CD8-positive, alpha-beta memory T cell (primary cell): ENCODE measurements at places on chromosomes 4 and X. TPM values are rescaled to one million over a fixed set of nuclear protein-coding genes. Genes with fewer than 3 reads are reported as not detected.

DNA sequence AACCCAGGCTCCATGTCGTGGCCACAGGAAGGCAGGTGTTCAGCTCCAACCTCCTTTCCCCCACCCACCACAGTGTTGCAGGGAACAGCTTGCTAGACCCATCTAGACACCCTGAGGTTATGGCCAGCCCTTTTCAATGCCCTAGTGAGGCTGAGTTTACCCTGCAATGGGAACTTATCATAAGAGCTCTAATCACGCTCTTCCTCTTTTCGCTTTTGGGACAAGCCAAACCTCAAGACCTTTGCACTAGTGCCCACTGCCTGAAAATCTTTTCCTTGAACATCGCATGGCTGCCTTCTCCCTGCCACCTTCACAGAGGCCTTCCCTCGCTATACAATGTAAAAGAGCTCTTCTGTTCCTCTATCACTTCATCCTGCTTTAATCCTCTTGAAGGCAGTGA is 2.4 kb upstream of the FGFBP2 start:
- DNase-seq = no peak

- no peak for DNase-seq
Observed at GRCh38 chr4:40300371-40301162, 34.6 kb upstream of the CHRNA9 start.

GRCh38 chr4:140242357-140243277 is 88.6 kb upstream of the MAML3 start:
- no peak for DNase-seq

DNA sequence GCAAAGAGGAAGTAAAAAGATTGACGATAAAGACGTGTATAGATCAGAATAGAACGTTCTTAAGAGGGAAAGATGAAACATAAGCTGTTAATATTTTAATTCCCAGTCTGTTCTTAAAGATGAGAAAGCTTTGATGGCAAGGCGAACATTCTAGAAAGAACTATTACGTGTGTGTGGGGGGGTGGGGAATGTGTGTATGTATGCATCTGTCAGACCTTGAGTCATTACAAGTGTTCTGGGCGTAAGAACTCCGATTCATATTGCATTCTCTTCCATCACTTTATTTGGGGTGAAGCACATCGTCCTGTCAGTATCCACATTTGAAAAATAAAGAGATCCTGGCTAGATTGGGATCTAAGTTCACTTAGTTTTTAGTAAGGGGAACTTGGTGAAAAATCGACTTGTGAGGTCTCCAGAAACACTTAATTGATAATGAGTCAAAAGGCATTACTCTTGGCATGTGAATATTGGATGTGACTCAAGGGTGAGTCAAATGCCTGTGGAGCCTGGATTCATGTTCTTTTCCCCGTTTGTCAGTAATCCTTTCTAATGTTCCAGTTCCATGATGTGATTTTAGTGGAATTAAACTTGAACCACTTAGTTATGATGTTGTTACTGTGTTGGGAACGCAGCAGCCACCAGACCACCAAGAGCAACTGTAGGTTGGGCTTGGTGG is 3.1 kb downstream of the SMS start:
- no peak for DNase-seq

- no peak for DNase-seq
Observed at GRCh38 chrX:119638725-119639471, 32.7 kb upstream of the NKRF start.

DNA sequence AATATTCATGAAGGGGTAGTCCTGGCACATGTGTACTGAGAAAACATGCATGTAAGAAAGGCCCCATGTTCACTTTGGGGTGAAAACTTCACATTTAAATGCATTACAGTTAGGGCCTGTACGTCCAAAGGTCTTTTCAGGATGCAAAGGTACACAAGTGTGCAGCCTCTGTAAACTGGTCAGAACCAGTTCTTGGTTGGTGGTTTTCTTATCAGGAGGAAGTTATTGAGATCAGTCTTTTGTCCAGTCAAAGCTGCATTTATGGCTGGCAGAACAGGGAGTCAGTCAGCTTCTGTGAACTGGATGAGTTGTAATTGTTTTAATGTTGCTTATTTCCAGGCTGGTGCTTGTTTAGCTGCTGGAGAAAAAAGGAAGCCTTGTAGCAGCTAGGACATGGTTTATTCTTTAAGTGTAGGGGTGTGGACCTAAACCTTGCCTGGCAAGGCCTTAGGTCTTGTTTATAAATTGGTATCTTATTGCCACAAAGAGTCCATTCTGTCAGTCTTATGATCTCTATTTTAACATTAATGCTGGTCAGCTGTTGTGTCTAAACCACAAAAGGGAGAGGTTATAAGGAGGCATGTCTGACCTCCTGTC is 1906.6 kb upstream of the TENM3 start:
- no peak for DNase-seq

- DNase-seq = no peak
Observed at GRCh38 chr4:127669691-127670090, 36.9 kb downstream of the INTU start.

The KDM5C gene
- 85.3 TPM for total RNA-seq

The SLC49A3 gene
- total RNA-seq = 0.80 TPM

The HTRA3 gene
- not detected for total RNA-seq

DNA sequence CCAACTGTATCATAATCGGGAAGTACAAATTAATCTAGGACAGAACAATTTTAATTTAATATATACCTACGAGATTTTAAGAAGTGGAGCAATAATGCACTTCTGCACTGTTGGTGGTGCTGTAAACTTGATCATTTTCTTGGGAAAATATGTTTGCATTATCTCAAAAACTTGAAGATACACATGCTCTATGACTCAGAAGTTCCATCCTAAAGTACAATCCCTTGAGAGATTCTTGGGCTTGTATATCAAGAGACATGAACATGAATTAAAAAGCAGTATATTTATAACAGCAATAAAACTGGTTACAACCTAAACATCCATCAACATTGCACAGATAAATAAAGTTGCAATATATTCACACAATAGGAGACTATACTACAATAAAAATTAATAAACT is 168.8 kb downstream of the CLCN4 start:
- DNase-seq = no peak

DNA sequence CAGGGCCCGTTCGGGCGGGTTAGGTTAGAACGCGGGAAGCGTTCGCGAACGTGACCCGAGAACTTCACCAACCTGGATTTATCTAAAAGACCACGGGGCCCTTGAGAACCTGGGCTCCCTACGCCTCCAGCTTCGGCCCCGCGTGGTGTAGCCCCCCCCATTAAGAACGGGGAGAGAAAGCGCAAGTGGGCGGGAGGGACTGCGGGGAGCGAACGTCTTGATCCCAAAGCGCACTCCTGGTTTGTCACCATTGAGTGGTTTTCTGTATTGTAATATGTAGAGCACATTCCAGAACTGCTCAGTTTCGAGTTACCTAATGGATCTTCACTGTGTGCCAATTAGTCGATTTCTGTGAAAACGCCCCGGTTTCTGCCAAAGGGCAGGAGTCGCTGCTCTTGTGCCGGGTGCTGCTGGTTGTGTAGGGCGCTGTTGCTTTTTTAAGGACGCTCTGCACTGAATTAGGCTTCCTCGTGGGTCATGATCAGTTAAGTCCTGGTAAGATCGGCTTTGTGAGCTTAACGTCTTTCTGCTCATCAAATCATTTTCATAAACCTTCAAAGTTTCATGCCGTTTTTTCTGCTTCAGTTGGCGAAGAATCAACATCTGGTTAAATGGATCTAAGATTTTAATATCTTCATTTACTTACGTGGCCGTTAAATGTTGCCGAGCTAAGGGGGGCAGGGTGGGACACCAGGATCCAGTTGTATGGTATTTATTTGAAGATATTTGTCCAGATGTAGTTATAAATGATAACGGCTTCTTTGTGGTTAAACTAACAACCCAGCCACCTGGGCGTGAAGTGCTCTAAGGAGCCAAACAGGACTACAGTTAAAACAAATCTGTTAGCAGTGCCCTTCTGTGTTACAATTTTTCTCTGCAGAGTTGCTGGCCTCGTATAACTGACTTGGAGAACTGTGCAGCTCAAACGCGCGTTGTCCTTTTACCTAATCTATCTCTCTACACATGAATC is 809 bp downstream of the MND1 start:
- peak; percentile 4 for DNase-seq

The BMPR1B gene
- total RNA-seq = not detected

DNA sequence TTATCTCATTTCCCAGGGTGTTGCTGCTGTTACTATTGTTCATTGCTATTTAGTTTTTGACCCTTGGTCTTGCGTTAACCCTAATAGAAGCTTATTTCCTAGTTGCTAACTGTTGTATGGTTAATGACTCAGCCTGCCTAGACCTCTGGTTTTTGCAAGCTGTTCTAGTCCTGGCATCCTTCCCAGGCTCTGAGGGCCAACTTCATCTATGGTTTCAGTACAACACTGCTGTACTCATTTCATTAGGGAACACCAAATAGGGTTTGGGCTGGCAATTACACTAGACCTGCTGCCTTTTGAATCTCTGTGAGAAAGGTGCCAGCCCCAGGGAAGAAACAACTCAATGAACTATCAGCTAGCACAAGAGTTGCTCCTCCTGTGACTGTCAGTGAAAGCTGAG is 59.6 kb downstream of the DCX start:
- no peak for DNase-seq

- DNase-seq = no peak
Observed at GRCh38 chrX:31092476-31092875, 20.6 kb upstream of the FTHL17 start.

The ETDA gene
- not detected for total RNA-seq

DNA sequence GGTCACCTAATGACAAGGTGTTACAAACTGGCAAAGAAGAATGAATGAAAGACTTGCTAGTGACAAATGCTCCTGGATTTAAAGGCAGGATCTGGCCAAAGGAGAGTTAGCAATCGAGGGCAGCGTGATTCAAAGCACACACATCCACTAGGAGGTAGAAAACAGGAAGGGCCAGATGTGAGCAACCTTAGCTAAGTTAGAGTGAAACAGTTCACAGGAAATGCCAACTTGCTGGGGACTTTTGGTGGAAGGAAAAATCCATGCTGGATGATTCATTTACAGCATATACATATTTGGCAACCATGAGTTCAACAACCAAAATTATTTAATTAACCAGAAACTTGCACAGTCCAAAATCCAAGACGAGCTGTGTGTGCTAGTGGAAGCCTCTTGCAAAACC is 276.9 kb downstream of the PTTG2 start:
- DNase-seq = no peak

The MAMLD1 gene
- 6.2 TPM for total RNA-seq

DNA sequence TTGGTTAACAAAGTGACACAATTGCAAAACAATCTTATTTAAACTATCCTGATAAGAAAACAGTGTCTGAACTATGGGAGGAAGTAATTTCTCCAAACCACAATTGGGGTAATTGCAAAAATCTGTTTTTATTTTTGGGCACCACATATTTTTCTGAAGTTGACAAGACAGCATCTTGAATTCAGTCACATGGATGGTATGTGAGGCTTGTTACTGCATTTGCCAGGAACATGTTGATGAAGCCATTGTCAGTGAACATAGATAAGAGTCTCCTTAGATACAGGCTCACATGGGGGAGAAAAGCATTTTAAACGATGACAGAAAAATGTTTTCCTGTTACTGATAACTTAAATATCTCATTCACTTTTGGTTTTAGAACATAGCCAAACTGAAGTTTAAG is 5.5 kb upstream of the USP53 start:
- no peak for DNase-seq

DNA sequence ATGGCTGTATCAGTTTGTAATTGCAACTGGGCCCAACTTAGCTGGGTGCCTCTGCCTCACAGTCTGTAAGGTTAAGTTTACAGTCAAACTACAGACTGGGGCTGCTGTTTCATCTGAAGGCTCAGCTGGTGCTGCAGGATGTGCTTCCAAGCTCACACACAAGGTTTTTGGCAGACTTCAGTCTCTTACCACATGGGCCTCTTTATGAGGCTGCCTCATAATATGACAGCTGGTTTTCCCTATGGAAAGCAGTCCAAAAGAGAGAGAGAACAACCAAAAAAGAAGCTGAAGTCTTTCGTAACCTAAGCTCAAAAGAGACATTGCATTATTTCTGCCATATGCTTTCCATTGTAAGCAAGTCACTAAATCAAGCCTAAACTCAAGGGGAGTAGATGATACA is 271.7 kb downstream of the DCTD start:
- DNase-seq = no peak

GRCh38 chr4:25021216-25021615 is 9.5 kb downstream of the LGI2 start:
- no peak for DNase-seq

GRCh38 chrX:153968754-153969124 is 2.9 kb downstream of the HCFC1 start:
- DNase-seq = no peak

DNA sequence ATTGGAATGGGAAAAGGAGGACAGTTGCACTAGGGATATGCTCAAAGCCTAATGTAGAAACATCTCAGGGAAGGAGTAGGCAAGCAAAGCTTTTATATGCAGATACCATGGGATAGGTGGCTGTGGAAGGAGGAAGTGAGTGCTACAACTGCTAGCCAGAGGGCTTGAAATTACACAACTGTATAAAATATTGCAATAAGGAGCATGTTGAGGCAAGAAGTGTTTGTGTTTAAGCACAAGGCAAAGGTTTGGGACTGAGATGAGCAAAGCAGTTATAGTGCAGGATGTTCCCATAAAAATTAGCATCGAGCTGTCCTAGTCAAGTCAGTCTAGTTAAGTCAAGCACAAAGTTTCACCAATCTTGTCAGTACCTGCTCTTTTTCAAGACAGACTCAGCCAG is 35.6 kb upstream of the DCAF8L1 start:
- no peak for DNase-seq

GRCh38 chrX:17377091-17377717 is 2.2 kb downstream of the NHS start:
- DNase-seq = no peak

The STEEP1 gene
- 30.9 TPM for total RNA-seq

- DNase-seq = no peak
Observed at GRCh38 chr4:139922406-139923024, 231.5 kb downstream of the MAML3 start.

The MID2 gene
- 13.3 TPM for total RNA-seq

DNA sequence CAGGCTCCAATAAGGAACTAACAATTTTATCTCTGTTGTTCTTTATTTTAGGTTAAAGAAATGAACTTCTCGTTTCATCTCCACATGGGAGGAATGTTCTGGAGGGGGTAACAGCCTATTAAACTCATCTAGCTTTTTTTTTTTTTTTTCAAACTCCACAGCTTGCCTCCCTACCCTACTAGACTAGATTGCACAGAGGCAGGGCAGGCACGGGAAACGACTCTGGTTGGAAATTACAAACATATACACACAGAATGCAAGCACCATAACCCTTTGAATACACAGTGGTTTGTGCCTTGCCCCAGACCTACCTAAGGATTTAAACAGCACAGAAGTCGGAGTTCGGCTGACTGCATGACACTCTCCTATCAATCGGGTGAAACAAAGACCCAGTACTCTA is 2.7 kb downstream of the MECP2 start:
- DNase-seq = no peak

The CAPN6 gene
- total RNA-seq = not detected

The BGN gene
- total RNA-seq = not detected

GRCh38 chr4:123278755-123279154 is 117.8 kb upstream of the SPRY1 start:
- no peak for DNase-seq

GRCh38 chrX:124462931-124463330 is 116.6 kb downstream of the SH2D1A start:
- no peak for DNase-seq
